ENCODE measurements at places on chromosomes 16 and 17.
A peak's percentile ranks its signal among the peaks of the same experiment; 100 is the strongest.

DNA sequence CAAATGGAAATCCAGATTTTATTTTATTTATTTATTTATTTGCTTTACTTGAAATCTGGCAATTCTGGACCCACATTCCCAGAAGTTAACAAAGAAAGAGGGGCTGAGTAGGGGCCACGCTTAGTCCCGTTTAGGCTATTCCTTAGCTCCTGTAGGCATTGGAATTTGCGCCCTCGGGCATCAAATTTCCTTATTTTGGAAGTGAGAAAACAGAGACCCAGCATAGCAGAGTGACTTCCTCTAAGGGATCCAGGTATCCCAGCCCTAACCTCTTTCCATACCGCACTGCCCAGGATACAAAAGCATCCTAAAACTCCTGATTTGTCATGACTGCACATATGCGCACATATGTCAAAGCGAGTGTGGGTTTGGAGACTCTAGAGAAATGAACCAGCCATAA lies 19.0 kb upstream of the SMG1 start:
- DNase-seq, result no peak

- DNase-seq, result no peak
Measured at GRCh38 chr16:79642652-79643051, 42.1 kb upstream of the MAF start.

GRCh38 chr17:39777534-39778365 lies 40.0 kb downstream of the GRB7 start:
- no peak for DNase-seq

- DNase-seq, result peak; percentile 4
Measured at GRCh38 chr17:45675012-45675411, 109.1 kb upstream of the CRHR1 start.

DNA sequence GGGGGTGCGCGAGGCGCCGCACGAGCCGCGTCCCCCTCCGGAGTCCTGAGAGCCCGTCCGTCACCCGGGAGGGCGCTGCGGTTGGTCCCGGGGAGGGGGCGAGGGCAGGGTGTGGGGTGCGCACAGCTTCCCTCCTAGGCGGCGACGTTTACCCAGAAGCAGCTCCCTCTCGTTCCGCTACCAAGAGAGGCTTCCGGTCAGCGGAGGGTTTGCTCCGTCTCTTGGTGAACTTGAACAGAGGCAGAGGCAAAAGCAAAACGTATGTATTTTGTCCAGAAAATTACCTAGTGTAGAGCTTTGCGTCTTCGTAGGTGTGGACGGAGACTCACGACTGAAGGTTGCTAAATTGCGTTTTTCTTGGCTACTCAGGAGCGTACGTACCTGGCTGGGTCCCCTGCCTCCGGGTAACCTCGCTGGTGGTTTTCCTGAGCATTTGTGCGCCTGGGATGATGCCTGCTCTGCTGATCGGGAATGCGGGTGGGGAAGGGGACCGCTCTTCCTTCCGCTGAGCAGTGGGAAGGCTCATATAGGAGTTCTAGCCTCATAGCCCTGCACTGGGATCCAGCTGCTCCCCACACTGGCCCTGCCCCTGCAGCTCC lies 833 bp downstream of the WSCD1 start:
- no peak for DNase-seq

DNA sequence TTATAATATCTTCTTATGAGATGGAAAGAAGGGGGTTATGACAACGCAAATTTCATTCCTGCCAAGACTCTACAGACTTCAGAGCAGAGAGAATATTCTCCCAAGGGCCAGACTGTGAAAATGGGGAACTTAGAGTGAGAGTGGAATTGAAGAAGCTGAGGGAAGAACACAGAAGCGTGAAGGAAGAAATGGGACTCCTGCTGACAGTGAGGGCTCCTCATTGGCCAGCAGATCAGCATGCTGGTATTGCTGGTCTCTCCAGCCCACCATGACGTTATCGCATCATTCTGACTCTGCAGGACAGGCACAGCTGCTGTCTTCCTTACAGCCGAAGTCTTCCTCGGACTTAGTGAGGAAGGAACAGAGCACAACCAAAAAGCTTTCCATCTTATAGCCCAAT lies 24.3 kb downstream of the CCL4 start:
- peak; percentile 84 for DNase-seq

- DNase-seq, result no peak
Measured at GRCh38 chr17:45893725-45894021, 681 bp upstream of the MAPT start.

DNA sequence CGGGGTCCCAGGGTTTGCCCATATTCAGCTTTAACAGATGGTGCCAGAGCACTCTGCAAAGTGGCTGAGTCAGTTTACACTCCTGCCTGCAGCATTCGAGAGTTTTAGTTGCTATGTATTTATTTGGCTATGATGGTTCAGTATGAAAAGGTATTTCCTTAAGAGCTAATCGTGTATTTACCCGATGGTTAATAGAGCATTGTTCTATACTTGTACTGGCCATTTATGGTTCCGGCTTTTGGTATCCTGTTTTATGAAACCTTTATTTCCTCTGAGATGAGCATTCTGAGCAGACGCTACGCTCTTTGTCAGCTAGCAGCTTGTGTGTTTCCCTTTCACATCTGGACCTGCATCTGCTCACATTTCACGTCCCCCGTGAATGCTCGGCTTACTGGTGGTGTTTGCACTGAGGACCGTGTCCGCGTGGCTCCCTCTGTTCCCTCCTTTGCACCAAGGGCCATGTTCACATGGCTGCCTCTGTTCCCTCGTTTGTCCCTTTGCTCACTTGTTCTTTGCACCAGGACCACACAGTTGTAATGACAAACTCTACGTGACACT lies 149.1 kb upstream of the CHMP6 start:
- DNase-seq, result no peak

- peak; percentile 69 for DNase-seq
Measured at GRCh38 chr16:11128211-11129141, 127.5 kb downstream of the SOCS1 start.

DNA sequence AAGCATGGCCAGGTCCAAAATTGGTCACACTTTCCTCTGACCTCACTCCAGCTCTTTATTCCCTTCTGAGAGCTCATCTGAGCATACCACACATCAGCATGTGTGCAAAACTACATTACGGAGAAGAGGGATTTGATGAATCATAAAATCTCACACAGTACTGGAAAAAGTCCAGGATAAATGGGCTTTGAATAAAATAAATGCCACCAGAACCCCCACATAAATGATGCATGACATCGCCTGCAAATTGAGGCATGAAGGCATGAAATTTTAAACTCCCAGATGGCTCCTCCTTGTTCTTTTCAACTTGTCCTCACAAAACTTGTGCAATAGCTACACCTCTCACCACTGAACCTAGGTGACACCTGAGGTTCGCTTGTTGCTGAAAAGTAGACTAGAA lies 439.5 kb downstream of the CA10 start:
- DNase-seq, result no peak

DNA sequence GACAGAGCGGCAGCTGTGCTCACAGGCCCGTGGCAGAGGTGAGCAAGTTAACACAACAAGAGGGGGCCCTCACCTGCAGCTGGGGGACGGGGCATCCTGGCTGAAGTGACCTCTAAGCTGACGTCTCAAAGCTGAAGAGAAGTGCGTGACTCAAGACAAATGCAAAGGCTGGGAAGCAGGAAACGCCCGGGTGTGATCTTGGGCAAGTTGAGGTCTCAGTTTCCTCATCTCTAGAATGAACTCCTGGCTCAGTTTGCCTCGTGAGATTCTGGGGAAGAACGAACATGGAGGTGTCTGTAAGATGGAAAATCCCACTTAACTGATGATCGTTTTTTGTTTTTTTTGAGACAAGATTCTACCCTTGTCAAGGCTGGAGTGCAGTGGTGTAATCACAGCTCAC lies 40.1 kb upstream of the C1QL1 start:
- DNase-seq, result peak; percentile 1
